ENCODE measurements at places on chromosomes 6 and 20.

DNA sequence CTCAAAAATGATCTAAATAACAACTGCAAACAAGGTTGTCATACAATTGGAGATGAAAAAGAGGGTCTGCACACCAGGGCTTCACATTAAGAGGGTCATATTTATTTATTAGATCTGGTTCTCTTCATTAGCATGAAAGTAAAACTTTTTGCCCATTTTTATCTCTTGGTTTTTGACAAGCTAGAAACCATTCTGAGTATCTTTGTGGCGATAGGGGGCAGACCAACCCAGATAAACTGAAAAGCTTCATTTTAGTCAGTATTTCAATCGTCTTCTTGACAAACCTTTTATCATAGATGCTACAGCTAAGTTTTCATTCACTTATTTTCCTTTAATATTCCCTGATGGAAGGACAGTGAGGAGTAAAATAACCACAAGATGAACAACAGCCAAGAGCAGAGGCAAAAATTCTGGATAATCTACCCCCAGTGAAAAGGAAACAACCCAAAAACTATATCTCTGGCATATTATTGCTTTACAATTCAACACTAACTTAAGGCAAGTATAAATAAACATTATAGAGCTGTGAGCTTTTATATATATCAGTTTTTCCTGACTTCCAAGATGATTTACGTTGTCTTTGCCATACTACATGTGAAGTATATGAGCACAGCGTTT, 45.2 kb downstream of the THEMIS start:
- DNase-seq = no peak

- DNase-seq = no peak
Measured at GRCh38 chr6:79694623-79695343, 63.7 kb downstream of the SH3BGRL2 start.

DNA sequence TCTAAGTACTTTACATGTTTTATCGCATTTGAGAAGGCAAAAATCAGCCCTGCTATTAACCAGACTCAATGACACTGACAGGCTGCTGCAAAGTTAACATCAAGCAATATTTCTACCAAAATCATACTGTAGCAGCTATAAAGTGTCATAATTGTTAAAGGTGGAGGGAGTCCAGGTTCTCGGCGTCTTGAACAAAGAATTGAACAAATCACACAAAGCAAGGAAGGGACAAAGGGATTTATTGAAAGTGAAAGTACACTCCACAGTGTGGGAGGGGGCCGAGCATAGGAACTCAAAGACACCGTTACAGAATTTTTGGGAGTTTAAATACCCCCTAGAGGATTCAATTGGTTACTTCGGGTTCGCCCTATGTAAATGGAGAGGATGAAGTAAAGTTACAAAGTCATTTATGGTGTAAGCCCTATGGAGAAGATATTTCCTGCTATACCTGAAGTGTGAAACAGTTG, 12.9 kb upstream of the ZNF391 start:
- DNase-seq = no peak

GRCh38 chr6:144493035-144493910, 208.1 kb downstream of the UTRN start:
- DNase-seq = no peak

DNA sequence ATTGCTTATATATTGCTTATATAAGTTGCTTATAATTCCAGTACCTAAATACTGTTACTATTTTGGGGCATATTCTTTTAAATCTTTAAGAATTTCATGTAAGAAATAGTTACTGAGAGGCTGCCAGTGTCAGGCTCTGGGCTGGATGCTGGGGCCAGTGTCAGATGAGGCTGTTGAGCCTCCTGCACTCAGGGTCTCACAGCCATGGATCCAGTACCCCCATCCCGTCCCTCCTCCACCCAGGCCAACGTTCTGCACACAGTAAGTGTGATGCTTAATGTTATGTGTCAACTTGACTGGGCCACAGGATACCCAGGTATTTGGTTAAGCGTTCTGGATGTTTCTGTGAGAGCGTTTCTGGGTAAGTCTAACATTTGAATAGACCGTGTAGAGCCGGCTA, 119.5 kb upstream of the PMEPA1 start:
- DNase-seq = no peak

DNA sequence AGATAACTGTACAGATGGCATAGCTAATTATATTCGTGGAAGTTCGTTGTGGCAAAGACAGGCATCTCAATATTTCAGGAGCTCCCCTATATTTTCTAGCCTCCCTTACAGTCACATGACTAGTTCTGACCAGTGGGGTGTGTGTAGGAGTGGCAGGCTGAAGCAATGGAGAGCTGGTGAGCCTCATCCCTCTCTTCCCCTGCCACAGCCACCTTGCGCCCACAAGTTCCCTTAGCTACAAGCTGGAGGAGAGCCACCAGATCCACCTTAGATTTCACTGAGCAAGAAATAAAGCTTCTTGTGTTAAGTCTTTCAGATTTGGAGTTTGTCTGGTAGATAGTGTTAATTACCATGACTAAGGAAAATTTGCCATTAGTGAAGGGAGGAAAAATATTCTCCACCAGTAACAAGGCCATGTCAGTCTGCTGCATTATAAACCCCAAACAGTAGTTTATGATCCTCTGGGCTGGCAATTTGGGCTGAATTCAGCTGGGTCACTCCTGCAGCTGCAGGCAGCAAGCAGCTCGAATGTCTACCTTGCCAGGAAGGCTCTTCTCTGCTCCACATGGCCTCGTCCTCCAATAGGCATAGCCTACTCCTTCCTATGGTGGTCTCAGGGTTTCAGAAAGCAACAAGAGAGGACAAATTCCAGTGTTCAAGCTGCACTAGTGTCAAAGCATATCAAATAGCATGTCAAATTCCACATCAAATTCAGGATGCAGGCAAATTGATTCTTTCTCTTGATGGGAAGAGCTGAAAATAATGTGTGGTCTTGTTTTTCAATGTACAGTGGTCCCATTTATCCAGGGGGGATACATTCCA, 7.4 kb upstream of the RBCK1 start:
- no peak for DNase-seq

GRCh38 chr6:30547454-30547853, 8.8 kb downstream of the GNL1 start:
- DNase-seq = no peak

- DNase-seq = no peak
Measured at GRCh38 chr6:146472918-146473317, 70.7 kb upstream of the RAB32 start.
